ENCODE measurements at places on chromosomes 5 and 9. TPM values are rescaled to one million over a fixed set of nuclear protein-coding genes. Genes with fewer than 3 reads are reported as not detected.
A peak's percentile ranks its signal among the peaks of the same experiment; 100 is the strongest.

Gene BRD8
- total RNA-seq, result 22.2 TPM

- DNase-seq, result no peak
Measured at GRCh38 chr5:56610093-56610698, 205.2 kb upstream of the MAP3K1 start.

DNA sequence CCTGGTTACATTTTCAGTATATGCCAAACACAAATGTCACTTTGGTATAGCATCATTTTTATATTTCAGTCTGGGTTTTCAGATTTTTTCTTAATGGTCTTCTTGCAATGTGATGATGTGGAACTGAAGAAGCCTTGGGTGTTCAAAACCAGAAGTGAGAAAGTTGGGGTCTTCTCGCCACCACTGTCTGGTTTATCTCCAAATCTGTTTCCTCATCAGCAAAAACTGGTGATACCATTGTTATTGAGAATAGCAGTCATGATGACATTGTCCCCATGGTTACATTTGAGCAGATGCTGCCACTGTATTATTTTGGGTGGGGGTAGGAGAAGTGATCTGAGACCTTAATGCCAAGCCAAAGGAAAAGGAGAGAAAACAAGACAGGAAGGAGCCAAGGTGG lies 85.9 kb upstream of the MAP3K1 start:
- DNase-seq, result no peak

- no peak for DNase-seq
Measured at GRCh38 chr9:35179347-35180280, 17.8 kb downstream of the UNC13B start.

DNA sequence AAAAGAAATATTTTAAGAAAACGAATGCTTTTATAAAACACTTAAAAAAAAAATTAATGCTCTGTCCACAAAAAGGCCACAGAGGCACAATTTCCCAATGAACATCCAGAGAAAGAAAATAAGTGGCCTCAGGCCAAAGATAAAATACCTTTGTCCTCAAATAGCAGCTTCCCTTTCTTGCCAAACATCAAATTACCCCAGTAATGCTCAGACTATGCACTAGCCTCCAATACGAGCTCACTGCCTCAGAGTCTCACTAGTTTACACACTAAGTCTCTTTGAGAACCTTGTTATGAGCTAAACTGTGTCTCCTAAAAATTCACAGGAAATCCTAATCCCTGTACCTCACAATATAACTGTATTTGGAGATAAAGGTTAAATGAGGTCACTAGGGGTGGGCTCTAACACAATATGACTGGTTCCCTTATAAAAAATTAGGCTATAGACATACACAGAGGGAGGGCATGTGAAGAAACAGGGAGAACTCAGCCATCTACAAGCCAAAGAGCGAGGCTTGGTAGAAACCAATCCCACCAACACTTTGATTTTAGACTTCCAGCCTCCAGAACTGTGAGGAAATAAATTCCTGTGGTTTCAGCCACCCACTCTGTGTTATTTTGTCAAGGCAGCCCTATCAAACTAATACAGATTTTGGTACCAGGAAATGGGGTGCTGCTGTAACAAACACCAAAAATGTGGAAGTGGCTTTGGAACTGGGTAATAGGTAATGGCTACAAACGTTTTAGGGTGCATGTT lies 4.4 kb downstream of the MPDZ start:
- no peak for DNase-seq

Gene PCDHB14
- total RNA-seq, result 5.9 TPM

Gene EQTN
- total RNA-seq, result not detected

Gene MARCOL
- total RNA-seq, result not detected

Gene SOX30
- 0.35 TPM for total RNA-seq

- no peak for DNase-seq
Measured at GRCh38 chr5:1702318-1702717, 97.3 kb downstream of the MRPL36 start.

DNA sequence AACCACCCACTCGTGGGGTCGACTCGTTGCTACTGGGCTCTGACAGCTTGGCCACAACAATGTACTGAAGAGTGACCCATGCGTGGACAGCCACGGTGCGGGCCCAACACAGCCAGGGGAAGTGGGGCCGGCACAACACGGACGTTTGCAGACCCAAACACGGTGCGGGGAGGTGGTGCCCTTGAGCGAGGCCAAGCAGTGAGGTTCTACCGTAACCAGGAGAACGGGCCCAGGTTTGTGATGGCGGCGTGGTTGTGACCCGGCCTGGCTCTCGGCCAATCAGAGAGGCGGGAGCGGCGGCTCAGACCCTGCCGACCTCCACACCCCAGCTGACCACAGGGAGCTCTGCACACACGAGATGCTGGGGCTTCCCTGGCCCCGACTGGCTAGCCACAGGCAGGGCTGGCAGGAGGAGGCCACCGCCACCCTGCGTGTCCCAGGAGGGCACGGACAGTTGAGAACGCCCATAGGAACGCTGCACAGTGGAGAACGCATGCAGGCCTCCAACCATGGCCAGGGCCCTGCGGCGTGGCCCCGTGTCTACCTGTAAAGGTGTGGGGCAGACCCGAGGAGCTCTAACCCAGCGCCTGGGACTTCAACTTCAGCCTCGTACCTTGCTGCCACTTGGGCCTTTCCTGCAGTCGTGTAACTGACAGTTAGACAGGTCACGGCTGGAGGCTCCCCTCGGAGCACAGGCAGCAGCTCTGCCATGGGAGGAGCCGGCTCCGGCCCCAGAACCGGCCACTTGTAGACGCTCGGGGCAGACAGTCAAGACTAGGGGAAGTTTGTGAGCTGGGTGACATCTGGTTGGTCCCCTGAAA lies 13.7 kb downstream of the BRD3 start:
- peak; percentile 44 for DNase-seq

- no peak for DNase-seq
Measured at GRCh38 chr9:120212153-120212852, 367.7 kb downstream of the CDK5RAP2 start.

Gene PCDHGB4
- total RNA-seq, result 4.8 TPM

Gene IFNA4
- total RNA-seq, result not detected

DNA sequence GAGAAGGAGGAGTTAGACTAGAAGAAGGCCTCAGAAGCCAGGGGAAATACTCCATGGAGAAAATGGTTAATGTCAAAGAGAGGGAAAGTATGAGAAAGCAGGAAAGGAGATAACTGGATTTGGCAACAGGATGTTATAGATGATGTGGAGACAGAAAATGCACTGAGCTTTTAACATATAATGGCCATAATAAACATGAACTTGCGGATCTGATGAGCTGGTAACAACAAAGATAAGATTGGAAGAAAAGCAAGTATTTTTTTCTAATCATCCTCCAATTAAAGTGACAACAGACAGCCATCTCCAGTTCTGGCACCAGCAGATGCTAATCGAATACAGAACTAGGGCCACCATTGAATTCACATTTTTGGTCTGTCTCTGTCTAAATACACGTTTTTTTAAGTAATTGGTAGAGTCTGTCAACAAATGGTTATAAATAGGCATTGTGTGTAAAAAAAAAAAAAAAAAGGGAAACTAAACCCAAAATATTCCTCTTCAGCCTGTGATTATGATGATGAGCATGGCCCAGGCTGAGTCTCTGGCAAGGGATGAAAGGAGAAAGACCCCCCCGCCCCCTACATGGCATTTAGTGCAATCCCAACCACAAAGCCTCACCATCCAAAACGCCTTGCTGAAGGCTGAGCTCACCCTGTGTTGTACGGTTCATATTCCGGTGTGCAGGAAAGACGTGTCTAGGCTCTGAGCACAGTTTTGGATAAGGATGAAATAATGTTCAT lies 149.5 kb upstream of the LHFPL2 start:
- DNase-seq, result no peak

DNA sequence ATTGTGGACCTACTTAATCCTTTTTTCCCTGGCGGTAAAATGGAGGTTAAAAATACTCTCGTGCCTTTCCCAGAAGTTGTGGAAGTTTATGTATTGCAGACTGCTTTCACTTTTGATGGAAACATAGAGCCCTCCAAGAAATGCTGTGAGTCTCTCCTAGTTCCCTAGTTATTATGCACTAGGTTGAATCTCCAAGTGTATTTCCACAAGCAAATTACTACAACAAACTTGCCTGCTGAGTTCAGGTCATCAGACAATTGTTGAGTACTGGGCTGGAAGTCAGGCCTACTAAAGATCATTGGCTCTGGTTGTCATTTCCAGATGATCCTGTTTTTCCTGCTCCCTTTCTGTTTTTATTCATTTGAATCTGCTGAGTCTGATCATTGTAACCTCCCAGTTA lies 104.1 kb downstream of the CD180 start:
- DNase-seq, result no peak

- no peak for DNase-seq
Measured at GRCh38 chr9:89465726-89466308, 32.1 kb downstream of the SEMA4D start.

DNA sequence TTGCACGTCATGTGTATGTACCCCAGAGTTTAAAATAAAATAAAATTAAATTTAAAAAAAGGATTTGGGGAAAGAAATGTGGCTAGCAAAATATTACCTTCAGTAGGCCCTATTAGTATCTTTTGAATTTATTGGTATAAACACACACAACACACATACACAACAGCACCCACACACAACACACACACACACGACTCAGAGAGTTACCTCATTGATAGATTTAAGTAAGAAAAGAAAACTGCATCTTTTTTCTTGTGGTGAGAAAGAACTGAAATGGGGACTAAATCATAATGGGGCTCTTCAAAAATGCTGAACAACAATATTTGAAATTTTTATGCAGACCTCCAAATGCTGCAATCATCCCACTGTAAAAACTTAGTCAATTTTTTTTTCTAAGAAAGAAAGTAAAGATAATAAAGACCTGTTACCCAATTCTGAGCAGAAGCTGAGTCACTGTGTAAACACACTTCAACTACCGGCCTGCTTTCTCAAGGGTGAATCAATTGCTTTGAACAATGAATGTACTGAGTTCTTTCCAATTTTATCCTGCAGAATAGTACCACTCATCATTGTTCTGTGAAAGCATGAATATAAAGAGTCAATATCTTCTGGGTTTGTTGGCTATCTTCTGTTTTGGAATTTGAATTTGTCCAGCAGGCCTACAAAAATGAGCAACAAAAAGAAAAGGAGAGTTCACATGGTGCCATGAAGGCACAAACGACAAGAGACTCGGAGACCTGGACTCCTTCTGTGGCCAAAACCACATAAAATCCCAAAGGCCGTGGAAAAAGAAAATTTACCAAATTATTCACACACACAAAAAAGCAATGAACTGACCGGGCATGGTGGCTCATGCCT lies 57.9 kb upstream of the CCNG1 start:
- no peak for DNase-seq

GRCh38 chr5:174505621-174506020 lies 218.8 kb upstream of the MSX2 start:
- no peak for DNase-seq

- DNase-seq, result no peak
Measured at GRCh38 chr5:110965773-110966581, 105.5 kb upstream of the TSLP start.

DNA sequence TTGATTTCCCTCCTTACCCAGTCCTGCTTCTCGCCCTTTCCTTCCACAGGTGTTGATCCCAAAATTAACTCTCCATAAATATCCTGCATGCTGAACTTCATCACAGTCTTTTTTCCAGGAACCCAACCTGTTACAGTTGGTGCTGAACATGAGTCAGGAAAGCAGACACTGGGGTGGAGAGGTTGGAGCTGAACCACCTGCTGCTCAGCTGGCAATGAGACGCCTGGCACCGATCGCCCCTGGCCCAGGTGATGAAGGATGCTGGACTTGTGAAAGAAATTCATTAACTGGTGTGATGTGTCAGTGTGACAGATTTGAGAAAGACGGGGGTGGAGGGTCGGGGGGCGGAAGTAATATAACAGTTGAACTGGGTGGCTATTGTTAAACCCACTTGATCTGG lies 30.6 kb downstream of the CPLX2 start:
- DNase-seq, result no peak

Gene SOHLH1
- not detected for total RNA-seq

GRCh38 chr9:92140754-92141143 lies 25.5 kb upstream of the SPTLC1 start:
- peak; percentile 27 for DNase-seq

- DNase-seq, result no peak
Measured at GRCh38 chr9:109483744-109484429, 14.2 kb downstream of the PTPN3 start.

DNA sequence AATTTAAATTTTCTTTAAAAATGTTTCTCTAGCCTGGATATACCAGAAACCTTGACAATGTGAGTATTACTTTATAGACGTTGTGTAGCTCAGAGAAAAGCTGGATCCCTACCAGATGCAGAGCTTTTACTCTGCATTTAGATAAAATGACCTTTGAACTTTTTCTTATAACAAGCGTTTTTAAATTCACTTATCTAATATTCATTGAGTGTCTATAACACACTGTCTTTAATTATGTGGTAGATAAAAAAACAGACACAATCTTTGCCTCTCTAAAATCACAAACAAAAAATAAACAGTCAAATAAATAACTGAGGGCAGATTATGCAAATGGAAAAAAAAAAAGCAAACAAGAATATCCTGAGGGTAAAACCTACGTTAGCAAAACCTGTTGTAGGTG lies 773.6 kb downstream of the CDH12 start:
- no peak for DNase-seq

Gene GPR150
- not detected for total RNA-seq

Gene PRELID2
- 48.1 TPM for total RNA-seq

- no peak for DNase-seq
Measured at GRCh38 chr5:86570427-86571083, 47.2 kb upstream of the COX7C start.

Gene TPPP
- 15.8 TPM for total RNA-seq

Gene PCDHGA1
- 2.8 TPM for total RNA-seq

Gene CDK9
- 58.7 TPM for total RNA-seq

DNA sequence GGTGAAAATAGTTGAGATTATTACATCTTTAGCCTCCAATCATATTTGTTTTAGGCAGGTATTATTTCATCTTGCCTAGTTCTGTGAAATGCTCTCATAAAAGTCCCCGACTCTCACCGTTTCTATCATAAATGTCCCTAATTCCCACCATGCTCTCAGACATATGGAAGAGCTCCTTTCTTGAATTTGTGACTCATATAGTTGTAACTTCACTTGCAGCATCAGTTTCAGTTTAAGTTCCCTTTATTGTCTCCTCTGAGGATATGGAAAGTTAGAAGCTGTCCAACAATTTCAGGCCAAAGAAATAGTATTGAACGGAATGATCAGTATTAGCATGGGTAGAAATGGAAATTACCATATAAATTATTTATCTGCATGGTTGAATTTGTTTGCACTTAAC lies 187.5 kb upstream of the NR4A3 start:
- DNase-seq, result no peak

Gene PCDHGA7
- 3.9 TPM for total RNA-seq

Gene DAB2
- 21.8 TPM for total RNA-seq

Gene CCDC192
- not detected for total RNA-seq

Gene EIF4E1B
- total RNA-seq, result not detected

GRCh38 chr5:10550222-10550995 lies 13.5 kb upstream of the ANKRD33B start:
- no peak for DNase-seq

All from right cardiac atrium (tissue), 5 donors.